ENCODE measurements at places on chromosomes 5 and 9.

DNA sequence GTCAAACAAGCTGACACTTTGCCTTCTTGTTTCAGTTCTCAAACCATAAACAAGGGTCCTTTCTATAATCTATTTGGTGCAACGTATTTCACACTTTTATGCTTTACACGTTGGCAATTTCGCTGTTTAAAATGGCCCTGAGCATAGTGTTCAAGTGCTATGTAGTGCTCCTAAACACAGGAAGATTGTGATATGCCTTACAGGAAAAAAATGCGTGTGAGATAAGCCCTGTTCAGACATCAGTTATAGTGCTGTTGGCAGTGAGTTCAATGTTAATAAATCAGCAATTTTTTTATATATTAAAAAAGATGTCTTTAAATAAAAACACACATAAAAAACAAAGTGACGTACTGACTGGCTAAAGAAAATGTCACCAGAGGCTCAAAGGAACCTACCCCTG, 23.9 kb downstream of the CLINT1 start:
- no peak for DNase-seq

DNA sequence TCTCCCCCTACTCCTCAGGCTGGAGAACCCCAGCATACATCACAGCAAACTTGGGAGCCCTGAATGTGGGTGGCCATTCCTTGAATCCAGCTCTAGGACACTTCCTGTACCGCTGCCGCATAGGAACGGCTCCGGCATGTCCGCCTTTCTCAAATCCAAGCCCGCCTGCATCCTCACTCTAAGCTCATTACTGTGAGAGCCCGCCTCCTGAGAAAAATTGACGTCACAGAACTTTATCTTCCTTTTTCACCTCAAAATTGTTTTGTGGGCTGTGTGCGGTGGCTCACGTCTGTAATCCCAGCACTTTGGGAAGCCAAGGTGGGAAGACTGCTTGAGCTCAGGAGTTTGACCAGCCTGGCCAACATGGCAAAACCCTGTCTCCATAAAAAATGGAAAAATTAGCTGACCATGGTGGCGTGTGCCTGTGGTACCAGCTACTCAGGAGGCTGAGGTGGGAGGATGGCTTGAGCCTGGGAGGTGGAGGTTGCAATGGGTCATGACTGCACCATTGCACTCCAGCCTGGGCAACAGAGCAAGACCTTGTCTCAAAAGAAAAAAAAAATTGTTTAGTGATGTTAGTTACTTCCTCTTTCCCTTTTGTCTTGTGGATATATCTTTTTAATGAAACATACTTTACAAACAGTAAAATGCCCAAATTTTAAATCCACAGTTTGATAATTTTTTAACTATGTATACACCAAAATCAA, 22.8 kb downstream of the RNF44 start:
- DNase-seq = no peak

GRCh38 chr5:173501271-173501670, 115.2 kb downstream of the BOD1 start:
- no peak for DNase-seq

DNA sequence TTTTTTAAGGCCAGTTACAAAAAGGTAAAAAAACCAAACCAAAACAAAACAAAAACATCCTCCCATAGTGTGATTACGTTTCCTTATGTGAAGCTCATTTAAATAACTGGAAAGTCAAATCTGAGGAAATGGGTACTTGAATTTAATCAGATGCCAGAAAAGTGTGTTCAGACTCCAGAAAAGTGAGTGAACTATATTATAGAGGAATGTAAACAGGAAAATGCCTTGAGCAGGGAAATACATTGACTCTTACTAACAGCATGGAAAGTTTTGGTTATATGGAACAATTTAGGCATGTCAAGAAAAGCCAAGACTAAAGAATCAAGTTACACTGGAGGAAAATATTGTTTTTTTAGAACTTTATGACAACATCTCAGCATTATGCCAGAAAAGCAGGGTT, 37.8 kb upstream of the RNF20 start:
- no peak for DNase-seq

DNA sequence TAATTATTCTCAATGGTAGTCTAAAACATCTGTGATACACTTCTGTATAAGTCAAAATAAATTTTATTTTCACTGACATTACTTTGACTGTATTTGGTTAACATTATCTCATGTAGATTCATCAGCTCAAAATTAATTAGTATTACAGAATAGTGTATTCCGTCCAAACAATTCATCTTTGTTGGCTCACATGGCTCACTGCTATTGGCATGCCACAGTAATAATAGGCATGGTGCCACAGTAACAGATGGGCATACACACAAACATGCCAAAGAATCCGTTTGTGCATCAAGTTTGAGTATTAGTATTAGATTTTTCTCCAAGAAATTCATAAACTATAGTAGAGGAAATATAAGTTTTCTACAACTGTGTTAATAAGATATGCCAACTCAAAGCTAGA, 14.2 kb downstream of the AP3B1 start:
- DNase-seq = no peak

DNA sequence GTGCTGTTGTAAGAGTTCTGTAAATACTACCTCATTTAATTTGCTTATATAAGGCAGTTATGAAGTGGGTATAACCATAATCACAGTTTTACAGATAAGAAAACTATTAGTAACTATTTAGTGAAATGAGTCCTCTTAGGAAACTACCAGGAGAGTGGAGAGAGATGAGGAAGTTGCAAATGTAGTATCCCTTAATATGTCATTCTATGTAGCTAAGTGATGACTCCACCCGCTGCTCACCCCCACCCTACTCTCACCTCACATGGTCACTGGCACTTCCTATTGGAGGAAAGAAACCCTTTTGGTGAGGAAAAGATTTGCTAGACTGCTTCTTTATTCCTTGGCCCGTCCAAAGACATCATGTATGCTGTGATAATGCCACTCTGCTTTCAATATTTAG, 241.8 kb upstream of the SLC24A2 start:
- no peak for DNase-seq
